Smooth muscle cell of the coronary artery (primary cell): ENCODE measurements at places on chromosomes 11 and 22. TPM values are rescaled to one million over a fixed set of nuclear protein-coding genes. Genes with fewer than 3 reads are reported as not detected.

GPR83 gene
- under 0.01 TPM in 1 of 2 replicates, not detected in the other for total RNA-seq

NXPE2 gene
- 0.08 TPM in 1 of 2 replicates, not detected in the other for total RNA-seq

POU2AF3 gene
- not detected in 2 replicates for total RNA-seq

TH gene
- not detected in 2 replicates for total RNA-seq

CABP4 gene
- not detected in 2 replicates for total RNA-seq

BTBD18 gene
- not detected in 2 replicates for total RNA-seq

APOA1 gene
- 1.1 and 103 TPM in 2 replicates for total RNA-seq

UPK3A gene
- not detected in 2 replicates for total RNA-seq

ADSL gene
- total RNA-seq = 81.8 and 123 TPM in 2 replicates

SCN3B gene
- under 0.01 TPM in 1 of 2 replicates, not detected in the other for total RNA-seq

MUC6 gene
- not detected in 2 replicates for total RNA-seq

TRIM21 gene
- 17.7 and 21.8 TPM in 2 replicates for total RNA-seq

TRIM34 gene
- 9.2 and 11.8 TPM in 2 replicates for total RNA-seq

GAB2 gene
- total RNA-seq = 11.3 and 20.9 TPM in 2 replicates

PTPRCAP gene
- 0.23 and 0.30 TPM in 2 replicates for total RNA-seq

FGF19 gene
- not detected in 2 replicates for total RNA-seq
